ENCODE measurements at places on chromosomes 4 and X.

DNA sequence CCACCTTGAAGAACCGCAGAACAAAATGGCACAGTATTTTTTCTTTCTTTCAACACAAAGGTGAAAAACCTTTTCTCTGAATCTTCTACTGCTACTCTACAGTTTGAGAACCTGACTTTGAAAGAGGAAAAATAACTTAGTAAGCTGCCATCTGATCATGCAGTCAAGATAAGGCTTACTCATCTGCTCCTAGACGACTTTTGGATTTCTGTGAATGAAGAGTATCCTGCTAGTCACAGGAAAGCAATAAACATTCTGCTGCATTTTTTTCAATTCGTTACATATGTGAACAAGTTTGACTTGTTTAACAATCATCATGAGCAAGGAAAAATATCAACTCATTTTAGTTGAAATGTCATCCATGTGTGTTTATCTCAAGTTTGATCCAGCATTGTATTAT is 25.2 kb downstream of the TIGD2 start:
- no peak for DNase-seq

GRCh38 chr4:68175562-68176155 is 46.0 kb upstream of the TMPRSS11F start:
- no peak for DNase-seq

GRCh38 chr4:38489011-38489861 is 174.8 kb upstream of the KLF3 start:
- DNase-seq, result no peak

DNA sequence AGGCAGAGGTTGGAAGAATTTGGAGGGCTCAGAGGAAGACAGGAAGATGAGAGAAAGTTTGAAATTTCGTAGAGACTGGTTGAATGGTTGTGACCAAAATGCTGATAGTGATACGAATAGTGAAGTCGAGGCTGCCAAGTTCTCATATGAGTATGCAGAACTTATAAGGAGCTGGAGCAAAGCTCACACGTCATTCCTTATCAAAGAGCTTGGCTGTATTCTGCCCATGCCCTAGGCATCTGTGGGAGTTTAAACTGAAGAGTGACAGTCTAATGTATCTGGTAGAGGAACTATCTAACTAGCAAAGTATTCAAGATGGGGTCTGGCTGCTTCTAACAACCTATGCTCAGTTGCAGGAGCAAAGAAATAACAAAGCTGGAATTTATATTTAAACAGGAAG is 102.1 kb downstream of the PCDH18 start:
- DNase-seq, result no peak

GRCh38 chrX:94454606-94455005 is 780.6 kb downstream of the FAM133A start:
- DNase-seq, result no peak

Data from vagina (tissue), 2 donors.